Pons (tissue), 1 donor: ENCODE measurements at places on chromosomes 12 and 14.

GRCh38 chr12:101343893-101344292, 63.7 kb downstream of the ARL1 start:
- no peak for DNase-seq

DNA sequence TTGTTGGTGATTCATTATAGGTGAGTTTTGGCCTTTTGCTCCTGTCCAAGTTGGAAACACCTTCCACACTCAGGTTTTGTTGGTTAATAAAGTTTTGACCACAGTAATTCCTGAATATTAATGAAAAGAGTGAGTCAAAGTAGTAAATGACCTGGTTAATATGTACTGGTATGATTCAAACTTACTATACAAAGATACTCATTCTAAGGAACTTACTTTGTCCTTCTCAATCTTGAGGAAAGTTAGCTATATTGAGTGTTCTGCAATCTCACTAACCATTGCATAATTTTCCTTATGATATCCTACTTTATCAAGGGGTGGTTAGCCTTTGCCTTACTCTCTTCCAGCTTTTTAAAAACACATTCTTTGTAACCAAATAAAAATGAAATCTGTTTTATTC, 20.9 kb upstream of the HECTD1 start:
- no peak for DNase-seq

GRCh38 chr12:50550530-50551223, 45.9 kb downstream of the DIP2B start:
- DNase-seq = no peak

DNA sequence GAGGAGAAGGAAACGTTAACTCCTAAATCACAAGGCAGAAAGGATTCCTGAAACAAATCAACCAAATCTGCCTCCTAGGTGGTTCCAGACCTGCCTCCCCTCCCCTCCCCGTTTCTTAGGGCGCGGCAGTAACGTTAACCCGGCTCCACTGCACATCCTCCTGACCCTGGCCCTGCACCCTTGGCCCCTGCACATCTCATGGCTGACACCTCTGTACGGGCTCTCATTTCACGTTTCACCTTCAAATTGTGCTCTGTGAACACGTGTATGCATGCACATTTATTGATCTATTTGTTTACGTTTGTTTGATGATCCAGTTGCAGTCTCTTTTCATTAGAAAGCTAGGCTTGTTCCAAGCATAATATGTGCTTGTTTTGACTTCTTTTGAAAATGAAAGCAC, 358.1 kb downstream of the ADGRD1 start:
- no peak for DNase-seq

- DNase-seq = no peak
Measured at GRCh38 chr14:67240168-67240932, 885 bp upstream of the PALS1 start.

- no peak for DNase-seq
Measured at GRCh38 chr12:121793440-121793837, at the start of gene RHOF. RHOF (minus strand) TSS chr12:121793688; CDS start chr12:121793633, 55 bp downstream.

DNA sequence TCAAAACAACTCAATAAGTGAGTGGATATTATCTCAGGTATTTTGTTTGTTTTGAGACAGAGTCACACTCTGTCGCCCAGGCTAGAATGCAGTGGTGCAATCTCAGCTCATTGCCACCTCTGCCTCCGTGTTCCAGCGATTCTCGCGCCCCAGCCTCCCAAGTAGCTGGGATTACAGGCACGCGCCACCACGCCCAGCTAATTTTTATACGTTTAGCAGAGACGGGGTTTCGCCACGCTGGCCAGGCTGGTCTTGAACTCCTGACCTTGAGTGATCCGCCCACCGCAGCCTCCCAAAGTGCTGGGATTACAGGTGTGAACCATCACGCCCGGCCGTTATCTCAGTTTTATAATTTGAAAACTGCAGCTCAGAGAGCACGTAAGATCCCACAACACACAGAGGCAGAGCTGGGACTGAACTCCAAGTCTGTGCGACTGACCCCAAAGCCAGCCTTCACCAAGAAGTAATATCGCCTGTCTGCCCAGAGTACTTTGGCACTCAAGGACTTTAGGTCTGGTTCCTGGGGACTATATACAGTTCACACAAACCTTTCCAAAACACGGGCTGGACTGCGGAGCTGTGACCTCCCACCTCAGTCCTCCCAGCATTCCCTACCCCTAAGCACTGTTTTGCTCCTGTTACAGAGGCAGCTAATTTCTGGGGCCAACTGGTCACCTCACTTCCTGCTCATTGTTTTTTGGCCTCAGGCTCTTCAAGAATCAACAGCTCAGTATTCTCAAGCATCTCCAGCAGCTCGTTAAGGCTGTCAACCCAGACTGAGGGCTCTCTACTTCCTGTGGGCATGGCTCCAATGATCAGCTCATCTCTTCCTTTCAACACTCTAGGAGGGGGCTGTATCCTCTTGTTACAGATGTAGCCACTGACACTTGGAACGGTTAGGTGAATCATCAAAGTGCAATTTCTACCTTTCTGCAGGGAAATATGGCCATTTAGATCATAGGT, 22.5 kb downstream of the TESC start:
- no peak for DNase-seq

GRCh38 chr12:50988871-50989270, 36.5 kb downstream of the HIGD1C start:
- no peak for DNase-seq

GRCh38 chr12:120100630-120101029, 15.9 kb downstream of the RAB35 start:
- DNase-seq = peak; percentile 82

GRCh38 chr12:121796855-121797751, 3.6 kb upstream of the RHOF start:
- peak; percentile 83 for DNase-seq

DNA sequence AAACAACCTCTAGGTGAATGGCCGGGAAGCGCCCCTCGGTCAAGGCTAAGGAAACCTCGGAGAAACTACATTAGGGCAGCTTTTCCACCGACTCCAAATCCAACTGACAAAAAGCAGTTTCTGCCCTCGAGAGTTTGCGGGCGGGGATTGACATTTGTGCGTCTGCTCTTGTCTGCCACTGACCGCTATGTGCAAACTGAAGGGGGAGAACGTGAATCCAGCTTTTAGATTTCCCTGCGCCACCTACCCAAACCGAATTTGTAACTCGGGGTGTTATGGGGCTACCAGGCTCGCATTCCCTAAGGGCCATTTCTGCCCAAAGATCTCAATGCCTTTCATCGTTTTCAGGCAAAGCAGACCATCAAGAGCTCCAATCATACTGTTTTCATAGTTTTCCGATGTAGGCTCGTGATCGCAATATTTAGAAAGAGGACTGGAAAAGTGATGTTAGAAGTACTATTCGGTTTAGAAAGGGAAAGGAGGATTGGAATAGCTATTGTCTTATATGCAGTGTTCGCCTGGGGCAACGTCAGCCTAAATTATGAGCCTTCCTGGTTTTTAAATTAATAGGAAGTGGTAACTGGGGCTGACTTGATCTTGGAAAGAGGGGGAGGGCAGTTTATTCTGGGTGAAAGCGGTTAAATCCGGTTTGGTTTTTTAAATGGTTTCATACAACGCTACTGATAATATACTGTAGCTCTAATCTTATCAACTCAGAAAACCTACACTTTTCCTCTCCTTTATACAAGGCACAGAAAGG, 45.4 kb downstream of the BCAT1 start:
- DNase-seq = peak; percentile 64

- DNase-seq = no peak
Measured at GRCh38 chr14:25032092-25032784, 17.7 kb downstream of the STXBP6 start.

- no peak for DNase-seq
Measured at GRCh38 chr12:132249689-132250478, 79.5 kb downstream of the GALNT9 start.

- DNase-seq = no peak
Measured at GRCh38 chr14:93010522-93011140, 87.7 kb downstream of the CHGA start.

- no peak for DNase-seq
Measured at GRCh38 chr14:70082394-70082793, 106.4 kb downstream of the SLC8A3 start.

GRCh38 chr14:89915114-89915878, 39.2 kb downstream of the EFCAB11 start:
- peak; percentile 89 for DNase-seq

GRCh38 chr12:57735198-57735855, 3.2 kb downstream of the AGAP2 start:
- no peak for DNase-seq

GRCh38 chr12:121467638-121468498, 68.0 kb downstream of the RNF34 start:
- no peak for DNase-seq

- DNase-seq = no peak
Measured at GRCh38 chr14:68012871-68013270, 193.3 kb downstream of the RAD51B start.

- no peak for DNase-seq
Measured at GRCh38 chr12:1533602-1534304, 60.6 kb downstream of the FBXL14 start.

DNA sequence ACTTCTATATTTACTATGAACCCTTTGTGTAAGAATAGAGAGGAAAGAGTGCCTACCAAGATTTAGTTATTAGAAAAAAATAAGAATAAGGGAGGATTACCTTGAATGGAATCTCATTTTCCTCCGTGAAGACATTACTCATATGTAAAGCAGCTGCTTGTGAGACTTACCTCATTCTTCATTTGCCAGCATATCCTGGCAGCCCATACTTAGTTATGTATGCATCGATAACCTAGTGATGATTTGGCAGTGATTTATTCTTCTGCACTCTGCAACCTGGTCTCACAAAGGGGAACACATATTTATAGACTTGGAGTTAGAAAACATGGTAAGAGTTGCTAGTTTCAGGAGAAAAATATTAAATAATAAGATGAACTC, 56.8 kb downstream of the LRFN5 start:
- no peak for DNase-seq

- DNase-seq = no peak
Measured at GRCh38 chr12:12642916-12643315, 31.2 kb downstream of the CREBL2 start.

- DNase-seq = no peak
Measured at GRCh38 chr14:102908766-102909455, 13.6 kb upstream of the AMN start.

DNA sequence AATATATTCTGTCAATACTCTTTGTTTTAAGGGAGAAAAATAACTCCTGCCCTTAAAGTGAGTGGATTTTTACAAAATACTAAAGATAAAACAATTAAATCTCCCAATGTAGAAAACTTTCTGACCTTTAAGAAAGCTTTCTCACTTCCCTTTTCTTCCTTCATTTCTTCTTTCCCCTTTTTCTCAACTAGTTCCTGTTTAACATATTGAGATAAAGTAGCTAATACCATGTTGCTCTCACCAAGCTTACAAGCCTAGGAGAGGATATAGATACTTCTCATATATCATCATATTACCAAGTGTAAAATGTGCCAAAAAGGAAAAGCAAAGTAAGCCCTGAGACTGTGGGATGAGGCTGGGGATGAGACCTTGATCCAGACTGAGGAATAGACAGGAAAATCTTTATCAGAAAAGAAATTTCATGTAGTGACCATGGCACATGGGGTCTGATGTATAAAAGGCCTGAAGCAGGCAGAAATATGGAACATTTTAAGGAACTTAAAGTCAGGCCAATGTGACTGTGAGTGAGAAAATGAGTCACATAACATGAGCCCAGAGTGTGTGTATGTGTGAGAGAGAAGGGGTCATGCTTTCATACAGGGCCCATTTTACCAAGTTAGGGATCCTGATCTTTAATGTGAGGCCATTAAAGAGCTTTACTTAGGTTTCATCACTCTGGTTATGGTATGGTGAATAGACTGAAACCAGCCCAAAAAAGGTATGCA, 1.6 kb upstream of the RPL10L start:
- no peak for DNase-seq

GRCh38 chr14:82755923-82756322, 1222.3 kb upstream of the SEL1L start:
- peak; percentile 81 for DNase-seq

GRCh38 chr14:100325958-100326357, 2.8 kb downstream of the SLC25A47 start:
- no peak for DNase-seq

DNA sequence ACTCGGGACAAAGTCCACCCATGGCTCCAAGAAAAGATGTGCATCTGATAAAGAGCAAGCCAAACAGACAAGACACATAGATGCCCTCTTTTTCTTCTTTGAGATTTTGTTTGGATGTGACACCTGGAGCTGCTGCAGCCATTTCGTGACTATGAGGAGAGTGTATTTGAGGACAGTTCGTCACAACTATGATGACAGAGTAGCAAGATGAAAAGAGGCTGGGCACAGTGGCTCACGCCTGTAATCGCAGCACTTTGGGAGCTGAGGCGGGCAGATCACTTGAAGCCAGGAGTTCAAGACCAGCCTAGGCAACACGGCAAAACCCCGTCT, 21.5 kb downstream of the LGMN start:
- no peak for DNase-seq

DNA sequence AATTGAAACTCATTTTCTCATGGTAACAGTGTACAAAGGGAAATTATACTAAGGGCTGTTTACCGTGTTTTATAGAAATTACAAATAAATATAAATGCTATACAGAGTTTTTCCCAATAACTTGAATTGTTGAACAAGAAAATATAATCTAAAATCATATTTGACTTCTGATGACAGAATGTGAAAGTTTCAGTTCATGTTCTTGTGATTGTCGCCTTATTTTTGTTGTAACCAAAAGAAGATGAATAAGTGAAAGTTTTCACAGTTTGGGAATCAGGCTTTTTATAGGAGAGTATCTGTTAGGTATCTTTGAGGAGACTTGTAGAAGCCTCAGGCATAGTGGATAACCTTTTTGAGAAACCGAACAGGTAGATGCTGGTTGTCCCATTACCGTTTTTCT, 28.1 kb downstream of the ANO6 start:
- DNase-seq = no peak

DNA sequence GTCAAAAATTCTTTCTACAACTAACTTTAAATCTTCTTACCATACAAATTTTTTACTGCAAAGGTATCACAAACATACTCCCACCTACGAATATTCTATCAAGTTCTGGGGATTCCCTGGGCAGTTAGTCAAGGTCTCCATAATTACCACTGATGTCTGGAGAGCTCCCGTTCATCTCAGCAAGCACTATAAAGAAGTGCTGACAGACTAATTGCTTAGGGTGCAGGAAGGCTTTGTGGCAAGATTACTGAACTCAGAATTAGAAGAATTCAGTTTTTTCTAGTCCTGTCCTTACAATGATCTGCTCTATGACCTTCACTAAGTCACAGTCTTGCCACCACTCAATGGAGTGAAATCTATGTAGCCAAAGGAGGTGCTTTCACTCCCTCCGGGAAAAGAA, 61.5 kb downstream of the DUSP16 start:
- no peak for DNase-seq

- no peak for DNase-seq
Measured at GRCh38 chr12:57219205-57219992, 2.8 kb downstream of the NXPH4 start.

GRCh38 chr14:81450100-81450531, 50.0 kb upstream of the STON2 start:
- DNase-seq = no peak

DNA sequence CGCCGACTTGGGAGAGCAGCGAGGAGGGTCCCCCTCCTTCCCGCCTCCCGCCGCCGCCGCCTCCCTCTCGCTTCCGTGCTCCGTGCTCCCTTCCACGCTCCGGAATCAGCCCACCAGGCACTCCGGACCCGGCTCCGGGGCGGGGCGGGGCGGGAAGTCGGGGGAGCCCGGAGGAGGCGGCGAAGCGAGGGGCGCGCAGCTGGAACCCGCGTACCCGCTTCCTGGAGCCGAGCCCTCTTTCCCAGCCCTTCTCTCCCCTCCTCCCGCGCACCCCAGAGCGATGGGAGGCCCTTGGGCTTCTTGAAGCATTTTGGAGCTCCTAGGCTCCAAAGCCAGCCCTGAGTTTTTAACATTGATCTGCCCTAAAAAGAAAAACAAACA, at the start of gene SYNDIG1L:
TSS of gene SYNDIG1L (minus strand) at position 9 of the 381 bp plus-strand sequence. CDS start 16,466 bp downstream, outside the sequence.
- DNase-seq = no peak
